NCI-H345 (cell line): ENCODE measurements at places on chromosomes 16 and 17.

- DNase-seq = no peak
Measured at GRCh38 chr17:42608305-42609181, 631 bp downstream of the RETREG3 start.

DNA sequence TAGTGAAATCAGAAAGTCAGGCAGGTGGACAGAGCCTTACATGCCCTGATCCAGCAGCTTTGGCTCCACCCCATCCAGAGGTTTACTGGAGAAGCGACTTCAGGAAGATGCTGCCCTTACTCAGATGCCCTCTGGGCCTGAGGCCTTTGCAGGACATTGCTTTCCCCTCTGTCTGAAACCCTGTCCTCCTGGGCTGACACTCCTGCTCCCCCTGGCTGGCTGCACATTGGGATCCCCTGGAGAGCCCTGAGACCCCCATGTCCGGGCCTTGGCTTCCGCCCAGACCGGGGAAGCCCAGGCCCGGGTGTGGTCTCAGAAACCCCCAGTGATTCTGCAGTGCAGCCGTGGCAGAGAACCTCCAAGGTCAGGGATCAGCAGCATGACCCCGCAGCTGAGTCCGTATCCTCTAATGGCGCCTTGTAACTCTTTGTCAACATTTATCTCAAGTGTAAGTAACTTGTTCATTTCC is 36.6 kb downstream of the BCO1 start:
- DNase-seq = no peak

DNA sequence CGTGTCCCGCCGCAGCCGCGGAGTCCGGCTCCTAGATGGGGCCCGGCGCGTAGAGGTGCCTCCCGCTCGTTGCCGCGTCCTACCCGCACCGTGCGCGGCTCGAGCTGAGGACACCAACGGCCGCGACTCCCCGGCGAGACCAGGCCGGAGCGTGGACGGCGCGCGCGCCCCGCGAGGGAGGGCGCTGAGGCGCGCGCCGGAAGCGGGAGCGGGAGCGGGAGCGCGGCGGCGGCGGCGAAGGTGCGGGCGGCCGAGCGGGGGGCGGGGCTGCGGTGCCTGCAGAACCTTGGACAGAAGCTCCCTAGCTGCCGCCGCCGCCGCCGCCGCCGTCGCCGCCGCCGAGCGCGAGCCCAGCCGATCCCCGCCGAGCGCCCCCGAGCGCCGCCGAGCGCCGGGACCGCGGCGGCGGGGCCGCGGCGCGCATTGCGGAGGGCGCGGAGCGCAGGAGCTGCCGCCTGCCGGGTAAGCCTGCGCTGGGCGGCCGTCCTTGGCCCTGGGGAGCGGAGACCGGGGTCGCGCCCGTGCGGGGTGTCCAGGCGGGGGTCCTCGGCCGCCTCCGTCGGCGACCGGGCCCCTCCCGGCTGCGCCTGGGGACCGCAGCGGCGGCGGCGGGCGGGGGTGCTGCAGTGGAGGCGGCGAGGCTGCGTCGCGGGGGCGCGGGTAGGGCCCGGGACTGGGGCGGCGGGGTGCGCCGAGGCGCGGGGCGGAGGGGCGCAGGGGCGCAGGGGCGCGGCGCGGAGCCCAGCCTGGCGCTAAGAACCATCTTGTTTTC is at the start of gene CDK5R1:
TSS of gene CDK5R1 (plus strand) at position 293 of the 772 bp plus-strand sequence. CDS start 628 bp downstream, outside the sequence.
- peak; percentile 85 for DNase-seq

DNA sequence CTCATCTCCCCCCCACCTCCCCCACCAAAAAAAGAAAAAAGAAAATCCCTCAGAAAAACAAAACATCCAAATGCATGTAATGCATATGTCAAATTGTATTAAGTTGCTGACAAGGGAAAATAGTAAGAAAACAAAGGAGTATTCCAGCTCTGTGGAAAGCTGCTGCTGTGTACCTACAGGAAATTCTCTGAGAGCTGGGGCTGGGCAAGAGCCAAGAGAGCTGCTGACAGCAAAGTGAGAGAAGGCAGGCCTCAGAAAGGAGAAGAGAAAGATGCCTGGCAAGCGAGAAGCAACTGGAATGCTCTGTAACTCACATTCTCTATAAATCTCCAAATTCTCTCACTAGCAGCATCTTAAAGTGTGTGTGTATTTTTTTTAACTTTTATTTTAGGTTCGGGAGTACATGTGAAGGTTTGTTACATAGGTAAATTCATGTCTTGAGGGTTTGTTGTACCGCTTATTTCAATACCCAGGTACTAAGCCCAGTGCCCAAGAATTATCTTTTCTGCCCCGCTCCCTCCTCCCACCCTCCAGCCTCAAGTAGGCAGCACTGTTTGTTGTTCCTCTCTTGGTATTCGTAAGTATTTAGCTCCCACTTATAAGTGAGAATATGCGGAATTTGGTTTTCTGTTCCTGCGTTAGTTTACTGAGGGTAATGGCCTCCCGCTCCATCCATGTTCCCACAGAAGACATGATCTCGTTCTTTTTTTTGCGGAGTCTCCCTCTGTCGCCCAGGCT is 24.4 kb downstream of the CNTROB start:
- DNase-seq = no peak

- peak; percentile 46 for DNase-seq
Measured at GRCh38 chr17:62703261-62703775, 75.8 kb downstream of the MRC2 start.

DNA sequence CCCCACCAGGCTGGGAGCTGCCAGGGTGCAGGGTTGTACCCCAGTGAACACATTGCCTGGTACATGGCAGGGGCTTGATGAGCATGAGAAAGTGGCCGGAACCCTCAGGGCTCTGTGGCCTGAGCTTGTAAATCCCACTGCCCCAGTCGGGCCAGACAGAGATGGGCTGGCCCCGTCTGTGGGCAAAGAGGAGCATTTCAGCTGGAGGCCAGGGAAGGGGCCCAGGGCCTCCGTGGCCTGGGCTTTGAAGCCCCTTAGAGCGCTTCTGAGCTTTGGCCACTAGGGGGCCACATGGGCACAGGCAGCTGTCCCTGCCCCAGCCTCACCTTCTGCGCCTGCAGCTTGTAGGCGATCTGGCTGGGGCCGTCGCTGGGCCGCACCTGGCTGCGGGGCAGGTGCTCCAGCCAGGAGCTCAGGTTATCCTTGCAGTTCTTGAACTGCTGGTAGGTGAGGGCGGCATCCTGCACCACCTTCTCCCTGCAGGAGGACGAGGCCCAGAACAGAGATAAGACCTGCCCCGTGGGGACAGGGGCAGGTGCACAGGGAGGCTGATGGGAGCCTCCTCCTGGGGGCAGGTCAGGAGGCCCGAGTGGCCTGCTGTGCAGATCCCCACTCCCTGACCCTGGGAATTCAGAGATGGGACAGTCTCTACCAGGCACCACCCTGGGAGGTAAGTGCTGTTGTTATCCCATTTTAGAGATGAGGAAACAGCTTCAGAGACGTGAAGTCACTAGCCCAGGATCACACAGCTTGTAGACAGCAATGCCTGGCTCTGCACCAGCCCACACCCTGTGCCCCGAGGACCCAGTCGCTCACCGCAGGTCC is 12.8 kb downstream of the EVPL start:
- peak; percentile 89 for DNase-seq

DNA sequence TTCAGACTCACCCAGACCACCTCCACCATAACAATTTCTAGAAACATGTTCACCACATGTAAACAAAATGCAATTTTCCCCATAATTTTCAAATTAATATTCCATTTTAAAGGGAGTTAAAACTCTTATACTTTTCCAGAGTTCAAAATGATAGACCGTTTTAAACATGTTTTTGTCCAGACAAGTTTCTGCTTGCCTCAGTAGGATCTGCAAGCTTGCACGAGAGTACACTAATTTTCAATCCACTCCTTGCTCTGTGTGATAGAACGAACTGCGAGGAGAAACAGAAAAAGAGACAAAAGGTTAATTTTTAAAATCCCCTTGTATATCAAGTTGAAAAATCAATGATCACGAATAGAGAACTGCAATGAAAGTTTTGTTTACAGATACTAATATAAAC is 7.1 kb downstream of the FAHD1 start:
- DNase-seq = no peak

DNA sequence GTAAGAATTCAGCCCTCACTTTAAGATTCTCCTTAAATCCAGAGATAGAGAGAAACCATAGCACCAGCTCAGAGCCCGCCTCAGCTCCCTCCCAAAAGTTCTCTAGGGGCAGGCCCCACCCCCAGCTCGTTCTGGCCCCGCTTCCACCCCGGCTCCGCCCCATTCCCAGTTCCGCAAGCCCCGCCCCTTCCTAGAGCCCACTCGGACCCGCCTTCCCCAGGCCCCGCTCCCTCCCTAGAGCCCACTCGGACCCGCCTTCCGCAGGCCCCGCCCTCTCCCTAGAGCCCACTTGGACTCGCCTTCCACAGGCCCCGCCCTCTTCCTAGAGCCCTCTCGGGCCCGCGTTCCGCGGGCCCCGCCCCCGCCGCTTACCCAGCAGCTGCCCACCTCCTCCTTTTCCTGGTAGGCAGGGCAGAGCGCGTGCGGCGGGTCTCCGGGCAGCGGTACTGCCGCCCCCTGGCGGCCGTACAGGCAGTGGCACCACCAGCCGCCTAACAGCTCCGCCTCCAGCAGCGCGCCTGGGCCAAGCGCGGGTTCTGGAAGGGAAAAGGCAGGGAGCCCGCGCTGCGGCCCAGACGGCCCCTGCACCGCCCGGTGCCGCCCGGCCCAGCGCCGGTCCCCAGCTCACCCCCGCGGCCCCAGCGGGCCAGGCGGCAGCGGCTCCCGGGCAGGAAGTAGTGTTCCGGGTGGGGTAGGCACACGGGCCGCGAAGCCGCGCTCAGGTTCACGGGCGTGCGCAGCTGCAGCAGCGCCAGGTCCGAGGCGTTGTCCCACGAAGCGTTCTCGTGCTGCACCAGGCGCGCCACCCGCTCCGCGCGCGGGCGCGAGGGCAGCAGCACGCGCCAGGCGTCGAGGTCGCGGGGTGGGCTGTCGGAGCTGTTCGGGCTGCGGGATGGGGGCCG is 6.8 kb upstream of the PRSS8 start:
- peak; percentile 100 for DNase-seq
